ENCODE measurements at places on chromosomes 1 and 21.

DNA sequence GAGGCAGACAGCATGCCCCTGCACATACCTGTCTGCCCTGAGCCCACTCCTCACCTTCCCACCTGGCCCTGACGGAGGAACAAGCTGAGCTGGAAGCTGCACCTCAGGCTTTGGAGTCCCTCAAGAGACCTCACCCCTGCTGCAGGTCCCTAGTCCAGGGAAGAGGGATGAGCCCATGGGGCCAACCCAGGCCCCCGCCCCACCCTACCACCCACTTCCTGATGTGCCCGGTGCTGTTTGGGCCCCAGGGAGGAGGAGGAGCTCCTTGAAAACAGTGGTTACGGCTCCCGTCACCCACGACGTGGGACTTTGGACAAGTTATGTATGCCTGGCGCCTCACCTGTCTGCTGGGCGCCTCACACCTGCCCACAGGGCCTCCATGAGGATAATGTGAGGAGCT lies 250.2 kb downstream of the NPHP4 start:
- no peak for DNase-seq

GRCh38 chr1:6359216-6360116 lies 34.1 kb downstream of the ACOT7 start:
- DNase-seq, result peak; percentile 24

GRCh38 chr21:42125571-42126544 lies 54.7 kb downstream of the UMODL1 start:
- no peak for DNase-seq

- DNase-seq, result no peak
Measured at GRCh38 chr21:34200288-34200905, 127.0 kb downstream of the MRPS6 start.

GRCh38 chr1:236465231-236465958 lies 58.4 kb upstream of the LGALS8 start:
- DNase-seq, result no peak
